ENCODE measurements at places on chromosomes 2 and 18.
A peak's percentile ranks its signal among the peaks of the same experiment; 100 is the strongest.

GRCh38 chr2:201257381-201257955 lies 2.9 kb upstream of the CASP8 start:
- peak; percentile 29 for DNase-seq

GRCh38 chr2:29617351-29617750 lies 304.0 kb downstream of the ALK start:
- no peak for DNase-seq

- no peak for DNase-seq
Measured at GRCh38 chr2:196468394-196468793, 171.1 kb upstream of the CCDC150 start.

- DNase-seq: no peak
Measured at GRCh38 chr2:224577541-224577940, 7.6 kb downstream of the CUL3 start.

- no peak for DNase-seq
Measured at GRCh38 chr2:159153463-159153862, 133.0 kb downstream of the WDSUB1 start.

DNA sequence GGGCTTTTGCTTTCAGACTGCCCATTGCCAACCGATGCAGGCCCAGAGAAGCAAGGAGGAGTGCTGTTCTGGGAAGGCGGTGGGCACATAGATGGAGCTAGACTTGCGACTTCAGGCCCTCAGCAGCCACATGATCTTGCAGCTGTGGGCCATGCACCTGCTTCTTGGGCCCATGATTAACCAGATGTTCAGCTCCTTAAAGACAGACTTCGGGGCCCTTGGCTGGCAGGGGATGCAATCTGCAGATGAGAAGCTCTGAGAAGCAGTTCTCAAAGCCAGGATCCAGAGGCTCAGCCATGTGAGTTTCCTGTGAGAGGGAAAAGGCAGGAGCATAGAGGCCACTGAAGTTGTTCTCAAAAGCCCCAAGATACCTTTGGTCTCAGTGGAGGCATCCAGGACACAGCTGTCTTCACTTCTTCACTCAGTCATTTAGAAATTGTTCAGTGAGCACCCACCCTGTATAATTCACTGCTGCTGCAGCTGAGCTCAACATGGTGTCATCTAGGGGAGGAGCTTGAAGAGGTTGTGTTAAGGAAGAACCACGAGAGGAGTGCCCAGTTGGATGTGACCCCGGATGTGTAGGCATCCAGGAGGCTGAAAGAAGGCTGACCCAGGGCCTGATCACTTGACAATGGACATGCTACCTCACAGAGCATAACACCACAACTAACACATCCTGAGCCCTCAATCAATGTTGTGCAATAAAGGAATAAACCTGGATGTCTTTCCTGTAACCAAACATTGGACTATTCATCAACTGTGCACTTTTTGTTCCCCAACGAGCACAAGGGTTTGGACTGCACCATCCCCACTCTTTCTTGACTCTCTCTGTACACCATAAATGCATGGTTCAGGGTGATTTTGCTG lies 44.7 kb upstream of the TMEM200C start:
- no peak for DNase-seq

DNA sequence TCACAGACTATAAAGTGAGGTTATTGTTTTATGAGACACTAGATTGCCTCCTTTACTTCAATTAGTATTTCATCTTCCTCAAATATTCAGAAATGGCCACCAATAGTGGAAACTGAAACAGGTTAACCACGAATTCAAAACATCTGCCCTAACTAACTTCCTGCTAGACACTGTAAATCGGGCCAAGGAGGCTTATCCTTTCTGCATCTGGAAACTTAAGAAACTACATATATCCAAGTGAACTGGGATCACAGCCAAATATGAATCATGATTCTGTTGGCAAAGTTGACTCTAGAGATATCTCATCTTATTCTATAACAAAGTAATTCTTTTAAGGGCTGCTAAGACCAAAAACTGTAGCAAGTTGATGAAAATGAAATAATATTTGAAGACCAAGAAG lies 136.6 kb upstream of the ZC3H15 start:
- DNase-seq: no peak

- no peak for DNase-seq
Measured at GRCh38 chr18:74577019-74577418, 20.7 kb upstream of the ZNF407 start.

GRCh38 chr2:41717839-41718238 lies 330.0 kb upstream of the PKDCC start:
- DNase-seq: no peak

DNA sequence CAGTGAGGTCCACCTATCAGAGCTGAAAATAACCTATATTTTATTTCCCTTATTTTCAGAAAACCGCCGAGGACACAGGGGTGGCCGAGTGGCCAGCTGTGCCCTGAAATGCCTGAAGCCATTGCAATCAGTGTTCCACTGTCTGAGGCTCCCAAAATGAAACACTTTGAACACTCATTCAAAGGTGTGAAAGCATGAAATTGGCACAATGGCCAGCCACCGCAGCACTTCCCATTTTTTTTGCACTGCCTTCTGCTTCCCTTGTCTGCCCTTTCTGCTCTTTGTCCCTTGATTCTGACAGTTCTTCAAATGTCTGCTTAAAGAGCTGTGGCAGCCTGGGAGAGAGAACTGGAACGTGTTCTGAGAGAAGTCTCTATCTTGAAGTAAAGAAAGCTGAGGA lies 1127.5 kb upstream of the CELF4 start:
- no peak for DNase-seq

DNA sequence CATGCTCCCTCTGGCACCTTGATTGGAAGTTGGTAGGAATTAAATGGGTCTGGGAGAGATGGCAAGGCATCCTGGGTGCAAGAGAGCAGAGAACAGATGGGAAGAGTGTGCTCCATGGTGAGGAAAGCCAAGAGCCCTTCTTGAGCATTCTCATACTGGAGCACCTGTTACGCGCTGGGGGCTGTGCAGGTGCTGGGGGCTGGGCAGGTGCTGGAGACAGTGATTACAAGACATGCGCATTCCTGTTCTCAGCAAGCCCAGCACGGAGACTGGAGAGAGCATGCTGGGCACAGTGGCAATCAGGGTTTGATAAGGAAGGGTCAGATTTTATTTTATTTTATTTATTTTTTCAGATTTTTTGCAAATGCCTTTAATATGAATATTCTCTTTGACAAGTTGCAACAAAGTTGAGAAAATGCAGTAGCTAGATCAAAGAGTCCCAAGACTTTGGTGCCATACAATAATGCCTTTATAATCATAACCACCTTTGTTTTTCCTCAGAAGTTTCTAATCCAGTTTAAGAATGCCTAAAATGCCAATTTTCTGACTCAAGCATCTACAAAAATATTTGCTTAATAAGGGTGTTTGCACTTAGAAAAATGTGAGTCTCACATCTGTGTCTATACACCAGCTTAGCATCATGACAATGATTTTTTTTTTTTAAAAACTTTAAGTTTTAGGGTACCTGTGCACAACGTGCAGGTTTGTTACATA lies 193.3 kb downstream of the RNF152 start:
- DNase-seq: no peak

GRCh38 chr2:48282161-48282680 lies 247.7 kb upstream of the STON1 start:
- DNase-seq: no peak

DNA sequence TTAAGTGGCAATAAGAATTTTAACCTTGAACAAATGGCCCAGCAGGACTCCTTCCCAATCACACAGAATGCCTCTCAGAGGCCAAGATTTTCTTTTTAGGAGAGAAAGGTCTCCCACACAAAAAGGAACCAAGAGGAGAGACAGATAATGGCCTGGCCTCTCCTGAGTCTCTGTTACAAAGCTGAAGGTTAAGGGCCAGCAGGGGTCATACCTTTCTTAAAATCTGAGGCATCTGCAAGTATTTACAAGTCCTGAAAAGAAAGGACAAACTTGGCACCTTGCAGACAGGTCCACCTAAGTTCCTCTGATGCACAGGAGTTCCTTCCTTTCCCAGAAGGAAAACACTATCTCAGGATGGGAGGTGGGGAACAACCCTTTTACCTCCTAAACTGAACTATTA lies 142.3 kb downstream of the TMEM163 start:
- DNase-seq: no peak

GRCh38 chr18:48328473-48329210 lies 80.5 kb downstream of the ZBTB7C start:
- DNase-seq: no peak

DNA sequence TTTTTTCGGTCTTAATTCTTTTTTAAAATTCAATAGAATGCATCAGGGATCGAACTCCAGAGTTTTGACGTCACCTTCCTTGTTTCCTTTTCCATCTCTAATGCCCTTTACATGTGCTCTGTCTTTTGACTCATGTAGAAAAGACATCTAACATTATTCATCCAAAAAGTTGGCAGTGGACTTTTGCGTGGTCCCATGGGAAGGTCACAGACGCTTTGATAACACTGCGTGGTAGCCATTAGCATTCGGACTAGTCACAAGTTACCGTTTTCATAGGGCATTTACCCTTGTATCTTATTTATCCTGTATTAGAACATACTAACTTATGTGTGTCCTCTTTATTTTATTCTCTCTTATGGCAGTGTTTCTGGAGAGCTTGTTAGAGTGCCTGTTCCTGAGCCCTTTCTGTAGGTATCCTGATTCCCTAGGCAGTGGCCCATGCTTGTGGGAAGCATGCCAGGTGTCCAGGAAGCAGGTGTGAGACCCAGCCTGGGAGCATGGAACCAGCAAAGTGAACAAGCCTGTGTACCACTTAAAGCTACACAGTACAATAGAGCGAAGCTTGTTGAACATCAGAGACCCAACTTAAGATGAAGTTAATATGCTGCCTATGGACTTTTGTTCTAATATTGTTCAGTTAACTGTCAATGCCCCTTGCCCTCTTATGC lies 73.6 kb upstream of the RBM44 start:
- no peak for DNase-seq

DNA sequence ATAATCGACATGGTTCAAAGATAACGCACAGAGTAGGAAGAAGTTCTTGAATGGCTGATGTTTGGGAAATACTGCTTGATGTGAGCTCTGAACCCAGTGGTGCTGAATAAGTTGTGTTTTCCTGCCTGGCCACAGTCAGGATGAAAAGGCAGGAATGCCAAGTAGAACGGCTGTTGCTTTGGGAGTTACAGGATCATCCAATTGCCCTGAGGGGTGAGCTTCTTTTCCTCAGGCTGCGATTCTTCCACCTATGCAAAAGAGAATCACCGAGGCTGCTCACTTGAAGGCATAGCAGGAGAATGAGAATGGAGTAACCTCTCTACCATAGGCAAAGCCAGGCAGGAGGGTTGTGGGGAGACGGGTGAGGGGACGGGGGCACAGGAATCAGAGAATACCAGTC lies 14.4 kb upstream of the IGFBP2 start:
- no peak for DNase-seq

DNA sequence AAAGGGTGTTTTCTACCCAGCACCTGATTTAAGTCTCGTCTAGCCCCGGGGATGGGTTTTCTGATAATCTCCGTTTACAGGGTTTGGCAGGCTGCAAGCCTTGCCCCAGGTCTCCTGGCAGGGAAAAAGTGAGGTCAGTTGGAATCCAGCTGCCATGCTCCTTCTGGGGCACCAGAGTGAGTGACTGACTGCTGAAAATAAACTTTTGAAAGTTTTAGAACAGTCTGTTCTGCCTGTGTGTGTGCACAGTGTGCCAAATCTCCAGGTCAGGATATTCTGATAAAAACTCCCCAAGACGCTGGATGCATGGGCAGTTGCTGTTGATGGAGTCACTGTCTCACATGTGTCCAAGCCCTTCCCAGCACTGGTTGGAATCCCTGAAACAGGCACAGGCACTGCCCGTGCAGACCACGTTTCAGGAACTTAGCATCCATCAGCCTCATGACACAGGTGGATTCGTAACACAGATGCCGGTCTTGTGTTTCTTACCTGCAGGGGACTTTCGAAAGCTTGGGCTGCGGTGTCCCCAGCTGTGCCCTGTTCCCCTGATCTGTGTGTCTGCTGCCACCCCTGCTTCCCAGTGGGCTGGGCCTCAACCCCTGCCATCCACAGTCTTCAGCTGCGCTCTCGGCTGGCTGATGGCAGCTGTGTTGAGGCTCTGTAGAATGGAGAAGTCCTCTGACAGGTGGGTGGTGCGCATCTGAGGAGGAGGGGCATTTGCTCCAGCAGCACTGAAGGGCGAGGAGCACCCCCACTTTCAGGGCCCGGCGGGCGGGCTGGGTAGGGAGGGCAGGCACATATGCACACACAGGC lies 65.0 kb downstream of the SH3RF3 start:
- DNase-seq: no peak

DNA sequence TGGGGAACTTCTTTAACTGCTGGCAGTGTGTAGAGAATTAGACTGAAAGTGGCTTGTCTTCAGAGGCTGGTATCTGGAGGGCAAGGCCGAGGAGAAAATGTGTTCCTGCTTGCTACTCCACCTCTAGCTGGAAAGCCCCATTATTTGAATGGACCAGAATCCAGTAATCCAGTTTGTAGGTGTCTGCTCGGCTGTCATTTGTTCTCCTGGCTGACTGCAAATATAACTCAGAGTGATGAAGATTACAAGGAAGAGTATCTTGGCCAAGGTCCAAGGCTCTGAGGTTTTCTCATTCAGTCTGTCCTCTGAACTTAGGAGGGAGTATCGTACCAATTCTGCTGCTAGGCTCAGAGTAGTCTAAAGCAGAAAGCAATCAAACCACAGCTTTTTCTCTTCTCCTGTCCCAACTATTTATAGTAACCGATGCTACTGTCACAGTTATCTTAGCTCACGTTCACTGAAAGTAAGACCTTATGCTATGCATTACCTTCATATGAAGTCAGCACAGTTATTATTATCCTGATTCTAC lies 228.6 kb downstream of the SETBP1 start:
- DNase-seq: no peak

GRCh38 chr2:31675485-31675901 lies 94.8 kb upstream of the SRD5A2 start:
- DNase-seq: no peak

DNA sequence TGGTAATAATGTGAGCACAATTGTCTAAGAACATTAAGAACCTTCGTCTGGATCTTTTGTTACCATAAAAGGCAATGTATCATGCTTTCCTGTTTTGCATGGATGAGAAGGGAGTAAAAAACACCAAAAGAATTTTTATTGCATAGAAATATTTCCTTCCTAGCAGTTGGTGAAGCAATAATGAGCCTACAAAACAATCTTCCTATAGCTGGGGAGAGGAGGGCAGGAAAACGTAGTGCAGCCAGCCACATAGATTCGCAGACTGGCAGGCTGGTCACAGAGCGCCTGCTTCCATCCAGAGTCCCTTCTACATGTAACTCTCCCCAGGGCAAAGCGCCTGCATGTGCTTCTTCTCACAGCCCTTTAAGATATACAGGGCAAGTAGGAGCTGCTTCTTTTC lies 190.4 kb downstream of the BABAM2 start:
- no peak for DNase-seq

DNA sequence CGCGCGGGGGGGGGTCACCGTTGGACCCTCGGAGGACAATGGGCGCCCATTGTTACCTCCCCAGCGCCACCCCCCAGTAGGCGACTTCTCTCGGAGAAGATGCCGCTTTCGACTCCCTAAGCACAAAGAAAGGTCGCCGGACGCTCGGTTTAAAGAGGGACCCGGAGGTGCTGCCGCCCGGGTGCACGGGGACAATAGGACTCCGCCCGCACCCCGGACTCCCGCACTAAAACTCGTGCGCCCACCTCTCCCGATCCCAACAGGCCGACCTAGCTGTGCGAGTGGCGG lies 318 bp upstream of the CDC42EP3 start:
- no peak for DNase-seq

GRCh38 chr2:18117592-18117991 lies 239.1 kb downstream of the KCNS3 start:
- no peak for DNase-seq

GRCh38 chr18:36152781-36153180 lies 23.1 kb downstream of the ELP2 start:
- DNase-seq: no peak

GRCh38 chr2:189014449-189015138 lies 40.4 kb downstream of the COL3A1 start:
- no peak for DNase-seq
